ENCODE measurements at places on chromosomes 11 and 22.
A peak's percentile ranks its signal among the peaks of the same experiment; 100 is the strongest.

- DNase-seq, result peak; percentile 64
Measured at GRCh38 chr11:67040147-67040546, 16.5 kb upstream of the RHOD start.

DNA sequence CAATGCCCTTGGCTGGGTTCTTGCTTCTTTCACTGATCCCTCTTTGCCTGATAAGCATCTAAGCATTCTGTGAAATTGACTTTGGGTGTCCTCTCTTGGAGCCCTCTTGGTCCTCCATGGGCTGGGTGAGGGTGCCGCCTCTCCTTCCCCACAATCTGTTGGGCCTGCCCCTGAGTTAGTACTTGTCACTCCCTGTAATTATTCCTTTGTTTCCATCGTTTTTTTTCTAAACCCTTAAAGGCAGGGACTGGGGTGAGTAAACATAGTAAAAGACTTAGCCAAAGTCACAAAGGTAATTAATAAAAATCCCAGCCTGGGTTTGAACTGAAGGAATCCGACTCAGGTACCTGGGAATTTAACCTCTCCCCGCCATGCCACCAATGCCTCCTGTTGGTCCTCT is 188.1 kb downstream of the MYO18B start:
- no peak for DNase-seq

GRCh38 chr11:328012-328411 is 7.4 kb upstream of the IFITM3 start:
- DNase-seq, result peak; percentile 30

- DNase-seq, result no peak
Measured at GRCh38 chr11:64026575-64027205, 9.0 kb upstream of the FLRT1 start.

- no peak for DNase-seq
Measured at GRCh38 chr11:33703788-33704187, 3.2 kb upstream of the C11orf91 start.

GRCh38 chr11:100766764-100767163 is 79.7 kb downstream of the ARHGAP42 start:
- no peak for DNase-seq

GRCh38 chr22:21972293-21972779 is 10.3 kb downstream of the TOP3B start:
- peak; percentile 98 for DNase-seq

GRCh38 chr11:74493791-74494630 is 487 bp upstream of the LIPT2 start:
- peak; percentile 89 for DNase-seq
